ENCODE measurements at places on chromosomes 7 and 10.

DNA sequence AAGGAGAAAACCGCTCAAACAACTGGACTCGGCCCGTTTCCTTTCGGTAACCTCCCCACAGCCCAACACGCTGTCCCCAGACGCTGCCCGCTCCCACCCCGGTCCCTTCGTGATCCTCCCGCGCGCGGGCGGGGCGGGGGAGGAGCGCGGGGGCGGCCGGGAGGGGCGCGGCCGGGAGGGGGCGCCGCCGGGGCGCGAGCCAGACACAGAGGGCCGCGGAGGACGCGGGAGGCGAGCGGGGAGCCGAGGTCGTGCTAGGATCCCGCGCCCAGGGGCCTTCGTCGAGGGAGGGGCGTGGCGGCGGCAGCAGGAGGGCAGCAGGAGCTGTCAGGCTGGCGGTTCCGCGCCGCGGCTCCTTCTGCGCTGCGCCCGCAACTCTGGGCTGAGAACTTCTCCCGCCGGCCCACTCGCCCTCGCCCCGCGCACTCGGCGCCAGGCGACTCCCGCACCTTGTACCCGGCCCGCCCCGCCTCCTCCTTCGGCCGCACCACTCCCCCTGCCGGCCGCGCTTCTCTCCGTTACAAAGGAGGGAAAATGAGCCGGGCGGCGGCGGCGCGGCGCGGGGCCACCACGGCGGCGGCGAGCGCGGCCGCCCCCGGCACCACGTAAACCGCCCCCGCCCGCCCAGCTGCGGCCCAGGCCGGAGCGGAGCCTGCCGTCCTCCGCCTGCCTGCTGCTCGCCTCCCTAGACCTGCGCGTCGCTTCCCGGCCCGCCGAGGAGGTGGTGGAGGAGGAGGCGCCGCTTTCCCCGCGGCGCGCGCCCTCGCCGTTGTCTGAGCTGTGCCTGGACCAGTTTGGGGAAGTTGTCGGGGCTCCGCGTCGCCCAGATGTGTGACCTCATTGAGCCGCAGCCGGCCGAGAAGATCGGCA lies at the start of gene CDK14:
Gene CDK14, plus strand, starts transcription at position 521 of the 870 bp plus-strand sequence. Its CDS starts 307 bp downstream, at position 828.
- peak; percentile 77 for DNase-seq

DNA sequence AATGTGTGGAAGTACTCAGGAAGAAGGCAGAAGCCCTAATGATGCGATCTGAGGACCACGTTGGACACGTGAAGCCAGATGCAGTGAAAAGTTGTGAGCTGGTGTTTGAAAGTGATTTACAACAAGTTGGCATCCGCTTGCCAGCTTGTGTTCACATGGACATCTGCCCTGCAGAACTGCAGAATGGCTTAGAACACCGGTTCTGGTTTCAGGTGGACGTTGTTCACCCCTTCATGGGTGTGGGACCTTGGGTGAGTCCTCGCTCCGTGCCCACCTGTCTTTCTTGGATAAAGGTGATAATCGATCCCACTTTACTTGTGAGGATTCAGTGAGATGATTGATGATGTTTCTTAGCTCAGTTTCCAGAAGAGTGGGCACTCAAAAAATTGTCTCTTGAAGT lies 53.8 kb downstream of the CAMK1D start:
- DNase-seq: no peak

DNA sequence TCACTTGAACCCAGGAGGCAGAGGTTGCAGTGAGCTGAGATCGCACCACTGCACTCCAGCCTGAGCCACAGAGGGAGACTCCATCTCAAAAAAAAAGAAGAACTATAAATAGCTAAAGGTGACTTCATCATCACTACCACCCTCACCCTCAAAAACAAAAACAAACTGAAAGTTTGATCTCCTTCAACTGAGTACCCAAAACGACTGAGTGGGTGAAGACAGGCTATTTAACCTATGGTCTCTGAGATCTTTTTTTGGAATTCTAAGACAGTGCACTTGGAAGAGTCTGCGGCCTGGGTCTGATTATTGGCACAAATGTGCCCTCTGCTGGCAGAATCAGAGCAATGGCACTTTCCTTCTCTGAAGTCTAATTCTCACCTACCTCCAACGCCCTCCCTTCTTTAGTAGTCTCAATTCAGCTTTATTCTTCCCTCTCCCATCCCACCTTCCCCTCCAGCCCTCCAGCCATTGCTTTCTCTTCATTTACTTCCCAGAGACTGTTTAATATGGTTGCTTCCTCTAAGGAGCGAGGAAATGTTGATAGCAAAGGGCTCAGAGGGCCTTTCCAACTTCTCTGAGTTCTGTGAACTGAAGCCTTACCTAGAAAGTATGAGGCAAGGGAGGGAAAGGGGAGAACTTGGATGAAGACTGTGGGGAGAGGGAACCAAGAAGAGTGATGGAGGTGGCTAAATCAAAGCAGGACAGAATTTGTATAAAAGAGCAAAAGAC lies 2.9 kb upstream of the MYOZ1 start:
- DNase-seq: peak; percentile 30

DNA sequence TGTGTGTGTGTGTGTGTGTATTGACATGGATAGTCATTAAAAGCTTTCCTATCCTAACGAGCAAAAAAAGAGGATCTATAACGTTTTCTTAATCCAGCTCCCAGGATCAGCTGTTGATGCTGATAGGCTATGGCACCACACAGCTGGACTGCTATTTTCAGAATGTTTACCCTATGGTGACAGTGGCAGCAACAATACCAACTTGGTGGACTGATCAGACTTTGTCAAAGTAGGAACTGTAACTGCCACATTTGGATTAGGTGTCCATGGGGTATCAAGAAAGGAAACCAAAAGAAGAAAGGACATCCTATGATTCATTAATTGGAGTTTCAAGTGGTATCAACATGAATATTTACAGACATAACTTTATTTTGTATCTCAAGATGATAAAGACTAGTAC lies 2.7 kb upstream of the CLEC5A start:
- no peak for DNase-seq

- no peak for DNase-seq
These were observed 29.7 kb downstream of the PALS2 start for GRCh38 chr7:24602860-24603456.

GRCh38 chr7:29588900-29589696 lies 25.5 kb downstream of the PRR15 start:
- DNase-seq: no peak

- DNase-seq: no peak
These were observed 43.7 kb downstream of the HIF1AN start for GRCh38 chr10:100579261-100580090.

DNA sequence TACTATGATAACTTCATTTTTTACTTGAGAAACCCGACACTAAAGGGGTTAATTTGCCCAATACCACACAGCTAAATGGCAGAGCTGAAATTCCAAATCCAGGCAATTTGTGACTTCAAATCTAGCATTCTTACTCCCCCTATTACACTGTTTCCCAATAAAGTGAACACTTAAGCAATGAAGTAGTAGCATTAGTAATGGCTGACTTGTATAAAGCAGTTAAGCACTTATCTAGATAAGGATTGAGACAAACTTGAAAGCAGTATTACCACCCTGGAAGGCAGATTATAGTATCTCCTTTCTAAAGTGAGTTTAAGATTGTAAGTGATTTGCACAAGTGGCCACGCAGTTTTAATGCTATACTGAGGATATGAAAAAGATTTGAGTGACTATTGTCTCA lies 39.3 kb downstream of the WASL start:
- DNase-seq: no peak

- no peak for DNase-seq
These were observed 11.6 kb downstream of the AOC1 start for GRCh38 chr7:150863946-150864345.

DNA sequence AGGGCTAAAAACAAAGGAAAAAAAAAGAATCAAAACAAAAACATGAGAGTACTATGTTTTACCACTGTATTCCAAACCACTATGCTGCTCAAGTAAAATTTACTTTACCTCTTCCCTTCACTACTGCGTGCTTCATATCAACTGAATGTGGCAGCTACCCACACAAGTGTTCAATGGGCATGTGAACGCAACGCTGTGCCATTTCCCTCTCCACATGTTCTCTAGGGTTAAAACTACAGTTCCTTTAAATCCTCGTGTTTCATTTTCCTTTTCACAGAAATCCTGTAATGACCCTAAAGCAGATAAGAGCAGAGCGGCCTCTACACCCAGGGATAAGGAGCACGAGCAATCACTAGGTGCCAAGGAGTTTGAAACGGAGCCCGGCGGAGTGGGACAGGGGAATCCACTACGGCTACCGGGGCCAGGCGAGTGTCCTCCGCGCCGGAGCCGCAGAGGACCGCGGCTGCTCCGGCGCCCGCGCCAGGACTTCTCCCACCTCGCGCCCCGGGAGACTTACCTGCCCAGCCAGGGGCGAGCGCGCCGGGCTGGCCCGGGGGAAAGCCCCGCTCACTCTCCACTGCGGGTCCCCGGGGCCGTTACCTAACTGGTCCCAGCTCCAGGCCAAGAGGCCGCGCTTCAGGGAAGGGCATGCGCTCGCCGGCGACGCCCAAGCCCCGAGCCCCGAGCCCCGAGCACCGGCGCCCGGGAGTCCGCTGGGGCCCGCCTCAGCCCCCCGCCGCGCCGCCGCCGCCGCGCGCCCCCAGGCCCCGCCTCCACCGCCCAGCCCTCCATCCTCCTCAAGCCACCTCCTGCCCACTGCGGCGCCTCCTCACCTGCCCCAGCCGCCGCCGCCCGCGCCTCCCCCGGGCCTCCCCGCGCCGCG lies 711 bp downstream of the NAMPT start:
- DNase-seq: peak; percentile 24

GRCh38 chr10:1597370-1598146 lies 139.8 kb downstream of the ADARB2 start:
- no peak for DNase-seq

- DNase-seq: no peak
These were observed 19.6 kb upstream of the GOLGA7B start for GRCh38 chr10:97830064-97830463.

DNA sequence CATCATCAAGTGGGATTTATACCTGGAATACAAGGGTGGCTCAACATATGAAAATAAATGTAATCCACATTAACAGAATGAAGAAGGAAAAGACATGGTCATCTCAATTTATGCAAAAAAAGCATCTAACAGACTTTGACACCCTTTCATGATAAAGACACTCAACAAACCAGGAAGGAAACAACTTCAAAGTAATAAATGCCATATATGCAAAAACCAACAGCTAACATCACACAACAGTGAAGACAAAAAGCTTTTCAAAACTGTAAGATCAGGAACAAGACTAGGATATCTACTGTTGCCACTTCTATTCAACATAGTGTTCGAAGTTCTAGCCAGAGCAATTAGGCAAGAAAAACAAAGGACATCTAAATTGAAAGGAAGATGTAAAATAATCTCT lies 22.9 kb downstream of the TNPO3 start:
- no peak for DNase-seq

DNA sequence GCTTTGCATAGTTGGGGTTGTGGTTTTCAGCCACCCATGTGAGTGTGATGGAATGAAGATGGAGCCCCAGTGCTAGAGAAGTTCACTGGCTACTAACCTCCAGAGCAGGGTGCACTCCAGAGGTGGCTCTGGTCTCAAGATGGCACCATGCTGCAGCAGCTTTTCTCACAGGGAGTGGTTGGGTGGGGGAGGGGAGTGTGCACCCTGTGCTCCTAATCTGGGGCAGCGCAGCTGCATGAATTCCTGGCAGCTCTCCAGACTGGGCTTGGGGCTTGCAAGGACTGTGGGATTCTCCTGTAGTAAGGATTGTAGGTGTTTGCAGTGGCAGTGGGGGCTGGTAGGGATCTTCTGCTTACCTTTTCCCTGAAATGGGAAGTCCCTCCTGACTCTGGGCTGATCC lies 23.7 kb downstream of the PHTF2 start:
- DNase-seq: no peak

- no peak for DNase-seq
These were observed 159.5 kb upstream of the KLF14 start for GRCh38 chr7:130893441-130893894.

DNA sequence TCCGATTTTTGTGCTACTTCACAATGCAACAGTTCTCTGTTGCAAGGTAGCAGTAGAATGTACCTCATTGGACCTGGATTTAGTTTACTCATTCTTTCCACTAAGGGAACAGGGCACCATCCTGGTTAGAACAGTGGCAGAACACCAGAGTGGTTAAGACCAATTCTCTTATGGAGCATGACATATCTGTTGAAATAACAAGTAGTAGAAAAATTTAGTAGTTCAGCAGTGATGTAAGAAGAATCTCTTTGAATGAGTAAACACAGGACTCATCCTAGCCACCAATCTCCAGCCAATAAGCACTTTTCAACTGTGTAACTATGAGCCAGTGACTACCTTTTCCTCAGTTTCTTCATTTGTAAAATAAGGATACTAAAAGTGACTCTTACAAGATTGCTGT lies 2.4 kb downstream of the ANKRD22 start:
- no peak for DNase-seq

DNA sequence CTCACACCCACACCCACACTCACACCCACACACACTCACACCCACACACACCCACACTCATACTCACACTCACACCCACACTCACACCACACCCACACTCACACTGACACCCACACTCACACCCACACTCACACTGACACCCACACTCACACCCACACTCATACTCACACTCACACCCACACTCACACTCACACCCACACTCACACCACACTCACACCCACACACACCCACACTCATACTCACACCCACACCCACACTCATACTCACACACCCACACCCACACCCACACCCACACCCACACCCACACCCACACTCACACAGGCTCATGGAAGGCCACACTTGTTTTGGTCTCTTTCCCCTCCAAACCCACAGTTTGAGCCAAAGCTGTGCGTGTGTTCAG lies 2.9 kb downstream of the FOXI2 start:
- DNase-seq: no peak

DNA sequence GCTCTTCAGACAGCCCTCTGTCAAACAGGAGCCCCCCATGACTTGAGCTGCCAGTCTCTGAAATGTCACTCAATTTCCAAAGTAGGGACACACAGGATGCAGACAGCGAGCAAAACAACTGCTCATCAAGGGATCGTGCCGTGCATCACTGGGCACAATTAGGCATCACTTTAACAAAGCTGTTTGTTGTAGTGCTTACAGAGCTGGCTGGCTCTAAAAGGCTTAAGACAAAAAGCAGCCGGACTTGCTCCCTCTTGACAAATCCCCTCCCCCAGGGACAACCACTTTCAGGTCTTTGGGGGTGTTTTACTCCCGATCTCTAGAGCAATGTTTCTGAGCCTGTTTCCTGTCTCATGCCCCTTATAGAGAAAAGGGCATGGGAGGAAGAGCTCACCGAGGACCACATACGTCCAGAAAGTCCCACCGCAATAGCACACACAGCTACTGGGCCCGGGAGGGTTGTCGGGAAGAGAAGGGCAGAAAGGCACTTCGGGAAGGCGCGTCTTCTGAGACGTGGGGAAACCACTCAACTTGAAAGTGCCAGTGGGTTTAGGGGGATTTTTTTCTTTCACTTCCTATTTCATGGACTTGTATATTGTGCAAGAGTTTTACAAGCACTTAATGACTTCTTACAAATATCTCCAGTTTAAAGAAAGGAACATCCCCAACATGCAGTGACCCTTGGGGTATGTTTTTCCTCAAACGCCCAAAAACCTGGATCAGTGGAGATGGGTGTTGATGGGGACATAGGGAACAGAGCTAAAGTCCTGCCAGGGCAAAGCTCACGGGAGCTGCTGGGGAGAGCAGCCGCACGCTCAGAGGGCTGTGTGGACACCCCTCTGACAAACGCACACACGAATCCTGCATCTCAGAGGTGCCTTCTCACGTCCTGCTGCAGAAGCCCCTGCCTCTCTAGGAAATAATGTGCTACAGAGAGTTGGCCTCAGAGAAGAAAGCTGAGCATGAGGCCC lies 27.1 kb downstream of the LRRC20 start:
- peak; percentile 64 for DNase-seq
